ENCODE measurements at places on chromosomes 7 and 10.

DNA sequence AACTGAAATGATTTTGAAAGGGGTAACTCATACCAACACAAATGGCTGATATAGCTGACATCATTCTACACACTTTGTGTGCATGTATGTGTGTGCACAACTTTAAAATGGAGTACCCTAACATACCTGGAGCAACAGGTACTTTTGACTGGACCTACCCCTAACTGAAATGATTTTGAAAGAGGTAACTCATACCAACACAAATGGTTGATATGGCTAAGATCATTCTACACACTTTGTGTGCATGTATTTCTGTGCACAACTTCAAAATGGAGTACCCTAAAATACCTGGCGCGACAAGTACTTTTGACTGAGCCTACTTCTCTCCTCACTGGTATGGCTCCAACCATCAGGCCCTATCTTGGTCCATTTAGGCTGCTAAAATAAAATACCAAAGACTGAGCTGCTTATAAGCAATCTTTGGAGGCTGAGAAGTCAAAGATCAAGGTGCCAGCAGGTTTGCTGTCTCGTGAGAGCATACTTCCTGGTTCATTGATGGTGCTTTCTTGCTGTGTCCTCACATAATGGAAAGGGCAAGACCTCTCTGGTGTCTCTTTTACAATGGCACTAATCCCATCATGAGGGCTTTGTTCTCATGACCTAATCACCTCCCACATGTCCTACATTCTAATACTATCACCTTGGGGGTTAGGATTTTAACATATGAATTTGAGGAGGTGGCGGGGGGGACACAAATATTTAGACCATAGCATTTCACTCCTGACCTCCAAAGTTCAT, 173.3 kb downstream of the CFTR start:
- DNase-seq, result no peak

- no peak for DNase-seq
Measured at GRCh38 chr10:119546009-119546408, 3.5 kb upstream of the RGS10 start.

DNA sequence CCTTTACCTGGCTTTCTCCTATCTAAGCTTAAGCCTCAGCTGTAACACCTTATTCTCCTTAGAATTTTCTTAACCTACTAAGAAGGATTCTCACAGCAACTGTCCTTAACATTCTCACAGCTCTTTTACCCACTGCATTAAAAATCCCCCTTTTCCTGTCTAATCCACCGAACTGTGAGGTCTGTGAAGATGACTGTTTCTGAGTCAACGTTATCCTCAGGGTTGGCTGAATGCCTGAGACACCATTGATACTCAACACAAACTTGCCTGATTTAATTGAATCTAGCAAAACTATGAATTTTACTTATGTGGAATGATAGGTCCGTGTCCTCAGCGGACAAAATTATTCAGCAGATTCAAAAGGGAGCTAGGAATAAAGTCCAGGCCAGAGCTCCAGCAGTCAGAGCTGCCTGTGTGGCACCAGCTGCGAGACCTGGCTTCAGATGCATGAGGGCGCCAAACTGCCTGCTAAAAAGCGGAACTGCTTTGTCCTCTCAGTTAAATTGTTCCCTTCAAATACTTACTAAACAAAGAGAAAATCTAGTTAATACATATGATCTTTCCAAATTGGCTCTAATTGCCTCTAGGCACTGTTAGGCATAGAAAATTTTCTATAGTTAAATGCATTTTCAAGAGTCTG, 33.4 kb upstream of the VWDE start:
- no peak for DNase-seq

DNA sequence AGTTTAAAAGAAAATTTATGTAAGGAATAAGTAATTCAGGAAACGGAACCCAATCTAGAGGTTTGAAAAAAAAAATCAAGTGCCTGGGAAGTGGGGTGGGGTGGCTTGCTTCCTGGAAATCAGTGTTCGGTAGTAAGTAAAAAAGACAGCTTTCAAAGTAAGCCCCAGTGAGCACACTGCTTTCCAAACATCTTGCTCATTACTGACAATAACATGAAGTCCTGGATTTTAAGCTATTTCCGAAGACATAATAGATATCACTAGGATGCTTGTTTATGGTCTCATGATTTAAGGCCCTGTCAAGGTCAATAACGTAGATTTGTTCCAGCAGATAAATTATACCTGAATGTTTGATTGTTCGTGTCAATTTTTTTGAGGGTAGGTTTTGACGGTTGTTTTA, 1.3 kb downstream of the STAMBPL1 start:
- DNase-seq, result no peak

DNA sequence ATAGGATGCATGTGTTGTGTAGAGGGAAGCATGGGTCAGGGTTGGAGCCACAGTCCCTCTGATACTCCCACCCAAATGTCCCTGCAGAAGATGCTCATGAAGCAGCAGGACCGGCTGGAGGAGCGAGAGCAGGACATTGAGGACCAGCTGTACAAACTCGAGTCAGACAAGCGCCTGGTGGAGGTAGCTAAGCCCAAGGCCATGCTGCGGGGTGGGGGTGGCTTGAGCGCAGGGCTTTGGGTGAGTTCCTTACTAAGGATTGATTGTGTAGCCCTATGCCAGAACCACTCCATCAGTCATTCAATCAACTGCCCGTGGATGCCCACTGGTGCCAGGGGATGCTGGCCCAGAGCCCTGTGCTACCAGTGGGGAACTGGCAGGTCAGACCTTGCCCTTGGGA, 10.3 kb downstream of the TRIM8 start:
- DNase-seq, result no peak

- no peak for DNase-seq
Measured at GRCh38 chr10:70499836-70500167, 21.2 kb downstream of the PALD1 start.
